CD4-positive, alpha-beta T cell treated with Interleukin-15 for 4 hours (primary cell): ENCODE measurements at places on chromosomes 13 and 19.

DNA sequence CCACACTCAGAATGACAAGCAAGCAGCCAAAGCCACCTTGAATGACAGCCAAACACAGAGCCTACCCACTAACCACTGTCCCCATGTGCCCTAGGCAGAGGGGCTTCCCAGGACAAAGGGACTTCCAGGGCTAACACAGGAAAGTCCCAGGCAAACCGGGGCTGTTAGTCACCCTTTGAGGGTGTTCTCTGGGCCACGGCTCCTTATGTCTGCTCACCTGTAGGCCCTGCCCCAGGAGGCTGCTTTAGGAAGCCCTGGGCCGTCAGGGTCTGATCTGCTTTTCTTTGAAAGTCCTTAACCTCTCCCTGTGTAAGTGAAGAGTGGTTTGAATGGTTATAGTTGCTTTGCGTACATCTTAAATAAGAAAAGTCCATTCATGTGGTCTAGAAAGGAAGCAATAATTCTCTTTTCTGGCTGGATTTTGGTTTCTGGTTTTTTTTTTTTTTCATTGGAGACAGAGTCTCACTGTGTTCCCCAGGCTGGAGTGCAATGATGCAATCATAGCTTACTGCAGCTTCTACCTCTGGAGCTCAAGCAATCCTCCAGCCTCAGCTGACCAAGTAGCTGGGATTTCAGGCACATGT is 161.4 kb downstream of the EFNB2 start:
- DNase-seq: no peak

- DNase-seq: no peak
Observed at GRCh38 chr19:45901912-45902650, at the start of gene MYPOP. Gene MYPOP (minus strand): TSS chr19:45902613. CDS start chr19:45901773, 840 bp downstream.

DNA sequence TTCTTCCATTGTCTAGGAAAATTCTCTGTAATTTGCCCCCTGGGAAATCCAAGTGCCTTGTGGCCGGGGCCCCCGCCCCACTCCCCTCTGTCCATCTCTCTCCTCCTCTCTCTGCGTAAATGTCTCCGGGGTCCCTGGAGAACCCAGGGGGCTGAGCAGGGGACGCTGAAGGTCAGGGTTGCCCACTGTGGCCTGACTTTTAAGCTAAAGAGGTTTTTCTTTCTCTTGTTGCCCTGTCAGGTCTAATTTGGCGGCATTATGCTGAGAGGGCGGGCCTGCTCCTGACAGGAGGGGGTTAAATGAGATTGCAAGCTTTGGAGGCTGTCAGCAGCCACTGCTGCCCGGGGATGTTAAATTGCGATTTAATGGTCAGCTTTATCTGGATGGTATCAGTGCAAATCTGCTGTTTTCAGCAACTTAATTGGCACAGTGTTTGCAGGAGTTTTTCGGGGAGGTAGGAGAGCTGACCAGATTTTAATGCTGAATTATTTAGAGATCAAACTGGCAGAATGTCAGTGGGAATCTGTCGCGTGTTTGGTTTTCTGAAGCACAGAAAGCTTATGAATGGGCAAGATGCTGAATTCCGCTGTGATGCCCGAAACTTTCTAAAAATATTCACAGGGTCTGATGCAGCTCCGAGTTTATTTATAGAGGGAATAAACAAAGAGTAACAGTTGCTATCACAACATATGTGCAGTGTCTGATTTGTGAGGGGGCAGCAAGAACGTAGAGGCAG is 93.2 kb upstream of the SOX1 start:
- no peak for DNase-seq

- no peak for DNase-seq
Observed at GRCh38 chr13:45933203-45933908, 81.8 kb upstream of the SIAH3 start.

DNA sequence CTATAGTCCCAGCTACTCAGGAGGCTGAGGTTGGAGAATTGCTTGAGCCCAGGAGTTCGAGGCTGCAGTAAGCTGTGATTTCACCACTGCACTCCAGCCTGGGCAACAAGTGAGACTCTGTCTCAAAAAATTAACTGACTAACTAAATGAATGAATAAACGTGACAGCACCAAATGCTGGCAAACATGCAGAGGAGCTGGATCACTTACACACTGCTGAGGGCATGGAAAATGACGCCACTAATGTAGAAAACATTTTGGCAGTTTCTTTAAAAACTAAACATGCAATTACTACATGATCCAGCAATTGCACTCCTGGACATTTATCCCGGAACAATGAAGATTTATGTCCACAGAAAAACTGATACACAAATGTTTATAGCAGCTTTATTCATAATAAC is 31.3 kb upstream of the GTF3A start:
- DNase-seq: no peak

DNA sequence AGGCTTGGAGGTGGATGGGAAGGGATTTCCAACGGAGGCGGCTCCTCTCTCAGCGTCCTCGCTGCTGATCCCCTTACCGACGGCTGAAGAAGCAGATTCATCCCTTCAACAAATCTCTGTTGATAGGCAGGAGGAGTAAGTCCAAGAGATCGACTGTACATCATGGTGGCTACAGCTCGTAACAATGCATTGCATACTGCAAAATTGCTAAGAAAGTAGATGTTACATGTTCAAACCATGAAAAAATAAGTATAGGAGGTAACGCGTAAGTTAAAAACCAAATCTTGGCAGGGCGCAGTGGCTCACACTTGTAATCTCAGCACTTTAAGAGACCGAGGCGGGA is 468 bp upstream of the SLC39A3 start:
- no peak for DNase-seq

DNA sequence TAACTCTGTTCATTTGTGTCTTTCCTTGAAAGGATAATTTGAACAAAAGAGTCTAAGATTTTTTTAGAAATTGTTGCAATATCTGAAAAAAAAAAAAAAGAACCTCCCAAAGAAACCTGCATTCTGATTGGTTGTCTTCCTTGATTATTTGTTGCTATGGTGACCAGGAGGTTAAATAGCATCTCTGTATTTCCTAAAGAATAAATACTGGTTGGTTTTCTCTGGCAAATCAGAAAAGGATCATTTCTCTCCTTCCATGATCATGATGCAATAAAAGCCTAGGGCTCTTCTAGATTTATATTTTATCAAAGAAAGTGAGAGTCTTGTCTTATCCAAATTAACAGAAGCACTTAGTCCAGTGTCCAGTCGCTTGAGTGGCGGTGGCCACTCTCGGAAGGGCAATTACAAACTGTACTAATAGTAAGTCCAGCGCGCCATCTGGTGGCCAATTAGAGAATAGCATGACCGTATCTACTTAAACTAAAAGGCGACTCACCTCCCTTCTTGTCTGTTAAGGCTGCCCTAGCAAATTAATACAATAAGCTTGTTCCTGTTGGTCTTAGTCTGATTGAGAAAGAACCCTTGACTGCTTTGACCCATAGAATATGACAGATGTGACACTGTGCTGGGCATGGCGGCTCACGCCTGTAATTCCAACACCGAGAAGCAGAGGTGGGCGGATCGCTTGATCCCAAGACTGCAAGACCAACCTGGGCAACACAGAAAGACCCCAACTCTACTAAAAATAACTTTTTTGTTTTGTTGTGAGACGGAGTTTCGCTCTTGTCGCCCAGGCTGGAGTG is 47.0 kb upstream of the PNMA8B start:
- peak; percentile 77 for DNase-seq

- no peak for DNase-seq
Observed at GRCh38 chr19:44113784-44114390, 688 bp downstream of the ZNF225 start.

DNA sequence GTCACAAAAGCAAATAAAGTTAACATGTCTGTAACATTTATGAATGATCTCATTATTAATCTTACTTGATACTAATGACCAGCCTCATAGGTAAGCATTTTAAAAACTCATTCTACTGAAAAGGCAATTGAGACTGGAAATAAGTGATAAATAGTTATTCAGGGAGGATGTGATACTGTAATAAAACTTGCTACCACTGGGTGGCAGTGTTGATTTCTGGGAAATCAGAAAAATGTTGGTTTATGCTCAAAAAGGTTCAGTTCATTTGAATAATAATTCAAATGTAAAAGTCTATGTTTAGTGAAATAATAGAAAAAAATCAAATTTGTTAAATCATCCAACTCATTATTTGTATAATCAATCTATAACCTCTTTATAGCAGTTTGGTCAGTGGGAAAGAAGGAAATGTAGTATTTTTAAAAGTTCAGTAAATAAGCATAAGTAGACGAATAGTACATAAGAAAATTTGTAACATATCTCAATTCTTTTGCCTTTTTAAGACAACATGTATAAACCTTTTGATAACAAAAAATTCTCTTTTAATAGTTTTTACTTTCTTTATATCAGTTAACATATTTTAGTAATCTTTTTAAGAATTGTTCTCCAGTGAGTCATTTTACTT is 9.6 kb downstream of the ABHD13 start:
- peak; percentile 62 for DNase-seq

DNA sequence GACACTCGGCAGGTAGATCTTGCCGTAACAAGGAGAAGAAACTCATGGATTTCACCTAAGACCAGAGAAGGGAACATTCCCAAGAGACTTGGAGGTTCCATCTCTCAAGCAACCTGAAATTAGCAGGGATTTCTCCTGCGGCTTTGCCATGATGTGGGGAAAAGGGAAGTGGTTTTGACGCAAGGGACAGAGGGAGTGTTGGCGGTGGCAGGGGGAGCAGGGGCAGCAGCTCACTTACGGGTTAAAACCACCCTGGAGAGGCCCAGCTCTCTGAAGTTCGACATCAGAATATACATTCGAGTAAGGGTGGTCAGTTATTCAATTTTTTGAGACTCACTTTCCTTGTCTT is 76.1 kb upstream of the POMP start:
- DNase-seq: no peak

DNA sequence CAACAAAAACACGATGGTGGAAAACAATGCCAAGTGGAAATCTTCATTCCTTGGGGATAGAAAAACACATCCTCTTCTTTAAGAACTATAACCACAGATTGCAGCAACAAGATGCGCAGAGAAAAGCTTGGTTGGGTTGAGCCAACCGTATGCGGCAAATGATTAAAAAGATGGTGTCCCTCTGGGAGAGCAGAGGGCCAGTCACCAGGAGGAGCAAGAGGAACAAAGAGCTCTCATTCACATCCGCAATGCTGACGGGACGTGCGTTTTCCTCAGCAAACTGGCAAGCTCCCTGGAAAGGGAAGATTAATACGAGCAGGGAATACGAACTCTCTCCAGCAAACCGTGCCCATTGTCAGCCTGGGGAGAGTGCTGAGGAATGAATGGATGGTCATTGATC is 141.6 kb downstream of the KATNAL1 start:
- DNase-seq: no peak

DNA sequence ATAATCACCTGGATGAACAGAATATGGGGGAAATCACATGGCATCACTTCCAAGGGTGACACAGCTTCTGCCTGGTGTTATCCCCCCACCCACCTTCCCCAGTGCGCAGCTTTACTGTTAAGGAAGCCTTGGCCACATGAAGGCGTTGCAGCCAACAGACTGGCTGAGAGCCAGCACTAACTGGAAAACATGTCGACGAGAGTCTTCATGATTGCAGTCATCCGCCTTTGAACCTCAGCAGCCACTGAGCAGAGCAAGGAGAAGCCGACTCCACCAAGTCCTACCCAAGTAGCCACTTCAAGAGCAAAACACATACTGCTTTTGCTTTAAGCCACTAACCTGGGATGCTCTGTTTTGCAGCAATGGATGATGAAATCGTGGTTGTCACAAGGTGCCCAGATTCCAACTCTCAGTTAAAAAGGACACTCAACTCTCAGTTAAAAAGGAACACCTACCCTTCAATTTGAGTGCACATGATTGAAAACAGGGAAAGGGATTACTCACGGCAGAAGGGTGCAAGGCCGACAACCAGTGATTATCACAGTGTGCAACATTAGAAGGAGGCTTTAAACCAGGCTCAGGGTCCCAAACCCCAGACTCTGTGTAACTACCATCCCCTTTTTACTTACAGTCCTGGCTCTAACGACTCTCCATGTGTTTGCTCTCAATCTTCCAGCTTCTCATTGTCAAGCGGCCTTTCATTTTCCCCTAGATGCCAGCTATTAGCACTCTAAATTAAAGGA is 149.1 kb downstream of the KLF12 start:
- peak; percentile 76 for DNase-seq

DNA sequence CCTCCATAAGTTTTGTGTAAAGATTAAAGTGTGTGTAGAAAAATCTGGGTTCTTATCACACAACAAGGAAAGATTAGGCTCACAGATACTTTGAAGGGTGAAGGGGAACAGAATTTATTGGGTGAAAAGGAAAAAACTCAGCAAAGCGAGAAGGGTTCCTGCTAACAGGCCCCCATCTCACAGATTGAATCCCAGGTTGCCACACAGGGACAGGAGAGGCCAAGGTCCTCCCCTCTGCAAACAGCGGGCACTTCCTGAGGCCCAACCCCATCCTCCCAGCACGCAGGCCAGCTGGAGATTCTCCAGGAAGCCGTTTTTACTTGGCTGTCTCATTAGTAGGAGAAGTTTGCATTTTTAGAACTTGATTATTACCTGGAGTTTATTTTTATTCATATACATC is 15.2 kb upstream of the ERCC5 start:
- no peak for DNase-seq

- DNase-seq: no peak
Observed at GRCh38 chr19:20313894-20314293, 146.9 kb downstream of the ZNF486 start.

DNA sequence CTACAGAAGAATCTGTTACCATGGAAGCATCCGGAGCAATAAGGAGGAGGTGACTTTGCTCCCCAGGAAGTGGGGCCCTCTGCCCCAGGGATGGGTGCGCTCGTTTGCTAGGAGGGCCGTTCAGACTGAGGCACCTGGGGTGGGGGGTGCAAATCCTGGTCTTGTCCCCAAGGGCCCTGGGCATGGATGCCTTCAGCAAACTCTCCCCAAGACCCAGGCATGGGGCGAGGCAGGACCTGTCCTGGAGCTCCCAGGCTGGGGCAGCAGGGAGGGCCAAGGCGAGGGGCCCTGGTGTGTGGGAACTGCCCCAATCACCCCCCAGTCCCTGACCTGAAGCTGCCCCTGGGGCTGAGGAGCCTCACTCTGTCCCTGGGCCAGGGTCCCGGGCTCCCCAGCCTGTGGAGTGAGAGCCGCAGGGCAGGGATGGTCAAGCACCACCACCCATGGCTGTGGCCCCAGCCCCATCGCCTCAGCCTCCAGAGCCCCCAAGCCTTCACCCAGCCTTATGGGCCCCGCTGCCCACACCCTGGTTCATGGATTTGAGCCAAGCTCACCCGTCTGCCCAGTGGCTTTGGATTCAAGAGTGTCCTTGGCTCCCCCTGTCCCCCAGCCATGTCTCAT is 240.6 kb upstream of the SGCG start:
- DNase-seq: no peak

GRCh38 chr13:38941353-38941945 is 49.2 kb downstream of the STOML3 start:
- DNase-seq: no peak

GRCh38 chr19:13797870-13798269 is 2.6 kb downstream of the ZSWIM4 start:
- DNase-seq: no peak

- DNase-seq: peak; percentile 69
Observed at GRCh38 chr19:19602136-19602712, 16.3 kb downstream of the PBX4 start.
